ENCODE measurements at places on chromosomes 3 and 15. TPM values are rescaled to one million over a fixed set of nuclear protein-coding genes. Genes with fewer than 3 reads are reported as not detected.

DNA sequence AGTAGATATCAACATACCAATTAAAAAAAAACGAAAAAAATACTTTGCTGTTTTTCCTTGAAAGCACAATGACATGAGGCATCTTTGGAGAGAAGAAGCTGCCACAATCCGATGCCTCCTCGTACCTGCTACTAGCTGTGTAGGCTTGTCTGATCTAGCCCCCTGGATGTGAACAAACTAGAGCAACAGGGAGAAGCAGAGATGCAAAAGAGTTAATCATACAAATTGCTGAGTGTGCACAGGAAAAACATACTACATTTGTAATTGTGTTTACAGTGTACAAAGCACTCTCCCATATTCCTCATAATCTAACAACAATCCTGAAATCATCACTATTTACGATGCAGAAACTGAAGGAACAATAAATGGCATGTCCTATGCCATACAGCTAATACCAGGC, 227.0 kb upstream of the CTNNB1 start:
- H3K4me1 ChIP-seq: peaks cover 25% of the 10 kb centered on the region
- no peak overlapping the region for H3K27ac ChIP-seq
- no peaks in the 10 kb centered on the region for H3K36me3 ChIP-seq
- H3K27me3 ChIP-seq: no peaks in the 10 kb centered on the region

- H3K4me1 ChIP-seq: no peaks in the 10 kb centered on the region
- H3K27ac ChIP-seq: no peak overlapping the region
- DNase-seq: no peak
Measured at GRCh38 chr3:46495901-46496456, 1.8 kb upstream of the RTP3 start.

DNA sequence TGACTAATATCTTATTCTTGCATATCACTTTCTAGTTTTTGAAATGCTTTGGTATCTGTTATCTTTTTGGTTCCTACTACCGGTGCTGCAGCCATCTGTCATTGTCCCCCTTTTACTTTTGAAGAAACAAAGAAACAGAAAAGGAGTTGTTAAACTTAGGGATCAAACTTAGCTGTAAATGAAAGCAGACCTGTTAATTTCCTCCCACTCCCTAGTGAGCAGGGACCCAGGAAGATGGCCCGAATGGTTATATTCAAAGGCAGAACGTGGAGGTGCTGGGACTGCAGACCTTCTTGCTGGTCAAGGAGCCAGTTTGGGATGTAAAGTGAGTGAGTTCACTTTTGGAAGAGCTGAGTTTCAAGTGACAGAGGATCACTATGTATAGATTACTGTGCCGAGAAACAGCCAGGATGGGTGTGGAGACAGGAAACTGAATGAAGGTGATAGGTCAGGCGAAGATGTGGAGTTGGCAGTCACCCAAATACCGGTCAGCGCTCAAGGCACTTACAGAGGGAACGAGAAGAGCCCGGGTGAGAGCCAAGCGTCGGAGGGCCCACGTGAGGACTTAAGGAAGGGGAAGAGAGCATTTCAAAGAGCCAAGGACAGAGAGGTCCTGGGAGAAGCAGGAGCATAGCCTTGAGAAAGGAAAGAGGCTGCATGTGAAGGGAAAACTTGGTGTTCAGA, 20.1 kb downstream of the KBTBD8 start:
- no peaks in the 10 kb centered on the region for H3K4me1 ChIP-seq
- DNase-seq: peak; percentile 35
- H3K27me3 ChIP-seq: no peaks in the 10 kb centered on the region
- no peaks in the 10 kb centered on the region for H3K36me3 ChIP-seq
- no peak overlapping the region for H3K27ac ChIP-seq

DNA sequence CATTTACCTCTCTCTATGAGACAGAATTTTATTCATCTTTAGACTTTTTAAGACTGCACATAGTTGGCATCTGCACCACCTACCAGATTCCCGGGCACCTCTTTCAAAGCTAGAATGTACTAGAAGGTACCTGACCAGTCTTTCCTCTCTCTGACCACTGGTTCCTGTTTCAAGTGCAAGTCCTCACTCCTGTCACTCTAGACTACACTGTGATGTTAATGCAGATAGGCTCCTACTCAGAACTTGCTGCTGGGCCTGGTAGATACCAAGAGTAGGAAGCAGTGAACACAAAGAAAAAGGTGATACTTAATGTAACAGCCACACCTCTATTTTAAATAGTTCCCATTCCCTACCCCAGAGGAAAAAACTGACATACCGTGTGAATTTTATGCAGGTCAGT, 8.1 kb upstream of the TCAIM start:
- no peak overlapping the region for H3K4me3 ChIP-seq
- no peaks in the 10 kb centered on the region for H3K27me3 ChIP-seq
- H3K27ac ChIP-seq: no peak overlapping the region
- no peak for DNase-seq
- no peaks in the 10 kb centered on the region for H3K36me3 ChIP-seq
- H3K4me1 ChIP-seq: no peaks in the 10 kb centered on the region

Gene POTEB2
- polyA plus RNA-seq: not detected

DNA sequence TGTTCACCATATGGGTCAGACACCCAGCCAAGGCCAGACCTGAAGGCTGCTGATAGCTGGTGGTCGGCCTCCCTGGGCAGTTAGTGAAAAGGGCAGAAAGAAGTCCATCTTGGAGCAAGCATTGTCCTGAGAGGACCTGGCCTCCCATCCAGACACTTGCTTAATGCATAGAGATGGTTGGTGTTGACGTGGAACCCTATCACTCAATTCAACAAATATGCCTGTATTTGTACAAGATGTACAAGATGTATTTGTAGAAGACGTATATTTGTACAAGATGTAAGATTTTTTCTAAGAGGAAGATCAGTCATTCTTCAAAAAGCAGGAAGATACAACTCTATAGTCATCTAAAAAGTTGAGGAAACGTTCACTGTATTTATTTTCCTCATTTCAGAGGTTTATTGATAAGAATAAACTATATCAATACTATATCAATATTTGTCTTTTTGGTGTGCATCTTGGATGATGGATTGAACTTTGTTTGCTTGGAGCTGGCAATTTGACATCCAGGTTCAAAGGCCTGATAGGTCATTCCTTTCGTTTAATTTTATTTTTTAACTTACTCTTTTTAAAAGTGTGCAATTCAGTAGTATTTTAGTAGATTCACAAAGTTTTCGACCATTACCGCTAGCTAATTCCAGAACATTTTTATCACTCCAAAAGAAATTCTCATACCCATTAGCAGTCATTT, 5.9 kb downstream of the TMEM42 start:
- no peaks in the 10 kb centered on the region for H3K27me3 ChIP-seq
- H3K4me1 ChIP-seq: peaks cover 8% of the 10 kb centered on the region
- no peak overlapping the region for H3K27ac ChIP-seq

DNA sequence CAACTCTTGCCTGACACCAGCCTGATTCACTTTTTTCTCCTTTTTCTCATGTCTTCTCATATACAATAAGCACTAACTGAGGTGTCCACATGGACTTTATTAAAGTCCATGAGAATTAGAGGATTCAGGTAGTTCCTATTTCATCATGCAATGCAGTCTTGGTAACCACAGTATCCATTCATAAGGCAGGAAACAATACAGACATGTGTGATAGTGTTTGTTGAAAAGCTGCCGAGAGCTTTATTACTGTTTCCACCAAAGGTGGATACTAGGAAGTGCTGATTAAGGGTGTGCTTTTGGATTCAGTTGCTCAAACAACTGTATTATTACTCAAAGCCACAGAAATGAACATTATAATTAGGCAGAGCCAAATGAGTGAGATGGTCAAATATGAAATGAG, 5.3 kb downstream of the CASR start:
- no peak overlapping the region for H3K27ac ChIP-seq
- no peak overlapping the region for H3K4me3 ChIP-seq
- DNase-seq: peak; percentile 20
- peaks cover 18% of the 10 kb centered on the region for H3K4me1 ChIP-seq

DNA sequence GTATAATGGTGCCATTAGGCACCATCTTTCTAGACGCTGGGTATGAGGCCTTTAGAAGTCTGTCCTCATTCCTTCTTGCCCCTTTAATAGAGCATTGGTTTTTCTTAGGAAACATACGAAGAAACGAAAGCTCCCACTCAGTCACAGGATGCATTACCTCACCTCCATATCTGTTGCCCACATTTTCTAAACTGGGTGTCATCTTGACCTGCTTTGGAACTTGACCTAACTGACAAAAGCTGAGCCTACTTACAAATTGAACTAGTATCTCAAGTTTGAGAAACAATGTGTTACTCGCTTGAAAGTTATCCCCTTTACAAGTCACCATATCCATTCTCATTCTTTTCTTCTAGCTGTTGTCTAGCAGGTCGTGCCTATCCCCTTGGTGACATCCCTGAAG, 102.7 kb downstream of the VPS8 start:
- no peak overlapping the region for H3K27ac ChIP-seq
- no peaks in the 10 kb centered on the region for H3K27me3 ChIP-seq
- H3K4me1 ChIP-seq: no peaks in the 10 kb centered on the region
- no peak for DNase-seq
- peaks cover 55% of the 10 kb centered on the region for H3K36me3 ChIP-seq
- H3K4me3 ChIP-seq: no peak overlapping the region

Gene ATP8B4
- polyA plus RNA-seq: 0.95 TPM

DNA sequence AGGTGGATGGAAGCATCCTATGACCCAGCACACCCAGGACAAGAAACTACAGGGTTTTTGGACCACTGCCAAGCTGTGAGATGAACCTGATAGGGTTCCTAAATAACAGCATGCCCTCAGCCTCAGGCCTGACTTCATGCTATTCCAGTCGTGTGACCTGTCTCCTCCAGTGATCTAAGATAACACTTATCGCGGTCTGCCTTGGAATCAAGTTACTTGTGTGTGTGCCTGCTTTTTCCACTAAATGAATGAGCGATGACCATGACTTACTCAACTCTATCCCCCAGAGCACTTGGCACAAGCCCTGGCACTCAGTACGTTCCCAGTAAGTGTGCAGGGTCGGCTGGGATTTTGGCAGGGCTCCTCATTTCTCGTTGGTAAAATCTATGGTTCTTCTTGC, 172.7 kb upstream of the TP63 start:
- H3K27me3 ChIP-seq: no peaks in the 10 kb centered on the region
- H3K36me3 ChIP-seq: no peaks in the 10 kb centered on the region
- H3K4me3 ChIP-seq: no peak overlapping the region
- H3K4me1 ChIP-seq: peaks cover 5% of the 10 kb centered on the region
- no peak overlapping the region for H3K27ac ChIP-seq
